ENCODE measurements at places on chromosomes 6 and 20.

DNA sequence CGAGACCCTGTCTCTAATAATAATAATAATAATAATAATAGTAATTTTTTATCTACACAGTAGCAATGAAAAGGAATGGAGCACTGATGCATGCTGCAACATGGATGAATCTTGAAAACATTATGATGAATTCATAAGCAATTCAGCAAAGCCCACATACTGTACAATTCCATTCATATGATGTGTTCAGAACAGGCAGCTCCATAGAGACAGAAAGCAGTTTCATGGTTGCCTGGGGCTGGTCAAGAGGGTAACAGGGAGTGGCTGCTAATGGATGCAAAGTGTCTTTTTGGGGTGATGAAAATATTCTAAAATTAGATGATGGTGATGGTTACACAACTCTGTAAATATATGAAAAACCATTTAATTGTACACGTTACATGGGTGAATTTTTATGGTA lies 43.6 kb downstream of the SLC24A3 start:
- H3K27ac ChIP-seq: no peak overlapping the region
- no peak for DNase-seq
- no peaks in the 10 kb centered on the region for H3K27me3 ChIP-seq

- H3K27me3 ChIP-seq: no peaks in the 10 kb centered on the region
- H3K36me3 ChIP-seq: no peaks in the 10 kb centered on the region
- DNase-seq: no peak
- H3K4me3 ChIP-seq: no peak overlapping the region
These were observed 311.1 kb downstream of the ADGRG6 start for GRCh38 chr6:142612956-142613355.

DNA sequence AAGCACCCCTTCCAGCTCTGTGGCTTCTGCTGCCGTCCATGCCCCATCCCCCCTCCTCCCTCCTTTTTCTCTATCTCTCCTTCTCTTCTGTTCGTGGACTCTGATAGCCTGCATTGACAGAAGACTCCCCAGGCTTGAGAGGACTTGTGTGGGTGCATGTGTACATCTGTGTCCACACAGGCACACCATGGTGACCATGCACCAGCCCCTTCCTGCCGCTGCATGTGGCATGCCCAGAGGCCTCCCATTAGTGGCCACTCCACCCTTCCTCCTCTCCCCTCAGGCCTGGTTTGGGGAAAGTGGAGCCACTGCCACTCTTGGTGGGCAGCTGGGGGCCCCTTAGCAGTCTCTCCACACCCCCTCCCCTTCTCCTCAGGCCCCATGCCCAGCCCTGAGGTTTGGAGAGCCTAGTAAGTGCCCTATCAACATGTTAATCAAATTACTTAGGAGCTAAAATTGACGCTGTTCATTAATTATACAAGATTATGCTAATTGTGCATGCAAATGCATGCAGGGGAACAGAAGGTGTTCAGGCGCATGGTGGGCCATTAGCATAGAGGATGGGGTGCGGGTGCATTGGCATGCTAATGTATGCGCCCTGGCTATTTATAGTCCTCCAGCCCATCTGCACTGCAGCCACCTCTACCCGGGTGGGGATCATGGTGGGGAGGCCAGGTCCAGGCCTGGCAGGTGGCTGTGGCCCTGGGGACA lies 45.9 kb downstream of the EBF4 start:
- no peaks in the 10 kb centered on the region for H3K27me3 ChIP-seq
- H3K27ac ChIP-seq: no peak overlapping the region
- no peak for DNase-seq
- no peaks in the 10 kb centered on the region for H3K36me3 ChIP-seq
- no peaks in the 10 kb centered on the region for H3K4me1 ChIP-seq

GRCh38 chr20:53021934-53022333 lies 49.8 kb downstream of the TSHZ2 start:
- DNase-seq: no peak
- H3K4me1 ChIP-seq: no peaks in the 10 kb centered on the region
- H3K27me3 ChIP-seq: no peaks in the 10 kb centered on the region
- no peaks in the 10 kb centered on the region for H3K36me3 ChIP-seq
- H3K4me3 ChIP-seq: no peak overlapping the region

DNA sequence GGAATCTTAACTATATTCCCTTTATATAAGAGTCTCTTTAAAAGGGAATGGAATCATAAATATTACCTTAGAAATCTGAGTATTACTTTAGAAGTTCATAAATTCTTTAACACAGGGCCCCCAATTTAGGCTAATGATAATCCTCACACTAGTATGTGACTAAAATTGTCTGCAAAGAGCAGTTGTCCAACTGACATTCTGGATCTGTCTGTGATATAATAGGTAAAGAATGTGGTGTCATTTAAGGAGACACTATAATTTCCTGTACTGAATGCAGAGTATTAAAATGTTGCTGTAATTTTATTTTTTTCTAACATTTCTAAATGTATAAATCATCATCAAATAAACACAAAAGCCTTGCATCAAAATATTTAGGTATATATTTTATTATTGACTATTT lies 128.5 kb upstream of the DST start:
- peak overlapping the region; percentile 55 for H3K27ac ChIP-seq
- H3K27me3 ChIP-seq: no peaks in the 10 kb centered on the region
- peaks cover 42% of the 10 kb centered on the region for H3K4me1 ChIP-seq
- H3K4me3 ChIP-seq: no peak overlapping the region

DNA sequence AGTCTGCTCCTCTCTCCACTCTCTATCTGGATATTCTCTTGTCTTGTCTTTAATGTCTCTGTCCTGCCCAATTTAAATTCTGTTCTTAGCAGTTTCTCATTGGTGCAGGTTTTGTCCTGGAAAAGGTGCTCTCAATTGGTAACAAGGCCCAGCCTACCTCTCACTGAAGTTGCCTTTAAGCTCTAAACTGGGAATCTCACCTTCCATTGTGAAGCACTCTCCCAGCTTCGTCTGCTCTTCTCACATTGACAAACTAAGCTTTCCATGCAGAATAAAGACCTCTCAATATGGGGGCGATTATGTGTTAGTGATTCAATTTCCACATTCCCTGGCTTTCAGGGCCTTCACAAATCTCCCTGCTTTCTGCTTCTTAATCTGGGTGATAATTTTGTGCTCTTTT lies 1712.2 kb downstream of the GRIK2 start:
- no peak overlapping the region for H3K27ac ChIP-seq
- no peaks in the 10 kb centered on the region for H3K27me3 ChIP-seq
- no peak overlapping the region for H3K4me3 ChIP-seq
- H3K36me3 ChIP-seq: no peaks in the 10 kb centered on the region

DNA sequence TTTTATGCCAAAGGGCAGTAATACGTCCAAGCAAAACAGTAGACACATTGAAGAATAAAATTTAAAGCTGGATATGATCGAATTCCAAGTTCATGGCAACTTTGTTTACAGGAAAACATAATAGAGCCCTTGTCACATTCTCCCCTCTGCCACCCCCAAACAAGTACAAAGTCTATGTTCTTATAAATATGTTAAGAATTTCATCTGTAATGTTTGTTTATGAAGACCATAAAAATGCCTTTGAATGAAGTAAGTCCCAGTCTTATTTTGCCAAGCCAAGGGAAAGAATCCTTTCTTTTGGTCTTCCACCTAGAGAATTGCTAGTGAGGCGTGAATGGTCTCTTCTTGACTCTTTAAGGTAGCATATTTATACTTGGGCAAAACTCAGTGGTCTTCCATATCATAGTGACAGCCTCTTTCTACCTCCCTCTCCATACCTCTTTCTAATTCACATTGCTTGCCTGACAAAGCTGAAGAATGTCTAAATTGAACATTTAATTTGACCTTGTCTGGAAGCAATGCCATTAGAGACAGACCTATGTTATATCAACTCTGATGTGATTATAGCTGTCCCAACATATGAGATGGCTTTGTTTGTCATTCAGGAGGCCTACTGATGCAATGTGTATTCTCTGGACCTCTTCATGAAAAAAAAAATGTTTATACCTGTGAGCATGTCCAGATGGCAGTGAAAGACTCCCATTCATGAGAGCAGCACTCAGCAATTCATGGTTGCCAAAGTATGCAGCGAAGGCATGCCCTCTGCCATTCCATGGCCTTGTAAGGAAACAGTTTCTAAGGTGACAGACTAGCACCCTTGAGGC lies 70.6 kb upstream of the CCN2 start:
- peaks cover 12% of the 10 kb centered on the region for H3K4me1 ChIP-seq
- no peaks in the 10 kb centered on the region for H3K36me3 ChIP-seq
- no peak overlapping the region for H3K27ac ChIP-seq

GRCh38 chr6:44594481-44594880 lies 207.0 kb downstream of the CDC5L start:
- no peaks in the 10 kb centered on the region for H3K36me3 ChIP-seq
- H3K4me1 ChIP-seq: no peaks in the 10 kb centered on the region
- H3K4me3 ChIP-seq: no peak overlapping the region
- no peak overlapping the region for H3K27ac ChIP-seq

DNA sequence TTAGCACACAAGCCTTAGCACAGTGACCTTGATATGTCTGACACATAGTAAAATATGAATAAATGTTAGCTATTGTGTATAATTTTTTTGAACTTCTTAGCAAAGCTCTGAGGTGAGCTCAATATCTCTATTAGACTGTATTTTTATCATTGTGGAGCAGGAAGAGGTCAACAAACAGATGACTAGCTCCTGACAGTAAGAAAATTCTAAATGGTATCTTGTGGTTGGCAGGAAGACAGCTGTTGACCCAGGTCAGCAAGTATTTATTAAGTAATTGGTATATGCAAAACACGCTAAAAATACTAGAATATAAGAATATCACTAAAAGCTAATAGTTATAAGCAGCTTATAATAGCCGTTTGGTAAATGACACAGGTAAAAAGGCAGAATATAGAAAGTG lies 77.5 kb upstream of the MARCKS start:
- no peaks in the 10 kb centered on the region for H3K27me3 ChIP-seq
- no peak overlapping the region for H3K4me3 ChIP-seq
- no peaks in the 10 kb centered on the region for H3K4me1 ChIP-seq
- H3K36me3 ChIP-seq: no peaks in the 10 kb centered on the region
- no peak overlapping the region for H3K27ac ChIP-seq
- DNase-seq: no peak

GRCh38 chr6:16841241-16841640 lies 80.0 kb upstream of the ATXN1 start:
- no peaks in the 10 kb centered on the region for H3K27me3 ChIP-seq
- DNase-seq: no peak
- H3K4me3 ChIP-seq: no peak overlapping the region
- no peak overlapping the region for H3K27ac ChIP-seq

DNA sequence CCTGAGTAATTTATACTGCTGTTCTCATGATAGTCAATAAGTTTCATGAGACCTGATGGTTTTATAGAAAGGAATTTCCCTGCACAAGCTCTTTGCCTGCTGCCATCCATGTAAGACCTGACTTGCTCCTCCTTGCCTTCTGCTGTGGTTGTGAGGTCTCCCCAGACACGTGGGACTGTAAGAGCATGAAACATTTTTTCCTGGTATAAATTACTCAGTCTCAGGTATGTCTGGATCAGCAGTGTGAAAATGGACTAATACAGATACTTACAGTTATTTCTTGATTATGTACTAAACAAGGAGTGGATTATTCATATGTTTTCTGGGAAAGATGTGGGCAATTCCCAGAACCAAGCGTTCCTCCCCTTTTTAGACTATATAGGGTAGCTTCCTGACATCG lies 1.9 kb upstream of the TRIM38 start:
- no peaks in the 10 kb centered on the region for H3K27me3 ChIP-seq
- no peak overlapping the region for H3K27ac ChIP-seq
- peaks cover 26% of the 10 kb centered on the region for H3K4me1 ChIP-seq
- no peak for DNase-seq
- H3K36me3 ChIP-seq: peaks cover 3% of the 10 kb centered on the region
- no peak overlapping the region for H3K4me3 ChIP-seq

DNA sequence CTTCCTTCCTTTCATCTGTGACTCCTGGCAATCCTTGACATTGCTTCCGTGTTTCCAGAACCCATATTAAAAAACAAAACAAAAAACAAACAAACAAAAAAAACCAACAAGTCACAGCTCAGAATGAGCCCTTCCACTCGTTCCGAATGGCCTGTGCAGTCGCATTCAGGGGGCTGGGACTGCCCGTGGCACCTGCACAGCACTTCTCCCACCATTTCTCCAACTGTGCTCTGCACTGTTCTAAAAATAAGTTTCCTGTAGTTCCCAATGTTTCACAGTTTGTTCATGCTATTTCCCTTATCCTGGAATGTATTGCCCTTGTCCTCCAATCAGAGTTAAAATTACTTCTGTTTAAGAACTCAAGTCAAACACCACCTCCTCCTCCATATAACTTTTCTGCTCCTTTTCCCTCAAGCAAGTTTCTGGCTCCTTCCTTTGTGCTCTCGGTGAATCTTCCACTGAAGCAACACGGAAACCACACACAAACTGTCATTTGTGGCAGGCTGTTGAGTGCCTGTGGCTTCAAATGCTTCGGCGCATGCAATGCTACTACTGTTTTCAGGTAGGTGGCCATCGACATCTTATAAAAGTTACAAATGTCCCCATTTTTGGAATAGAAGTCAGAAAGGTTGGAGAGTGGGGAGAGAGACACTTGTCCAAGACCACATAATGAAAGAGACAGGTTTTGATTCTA lies 57.7 kb downstream of the PDE10A start:
- DNase-seq: no peak
- H3K4me1 ChIP-seq: no peaks in the 10 kb centered on the region
- H3K36me3 ChIP-seq: no peaks in the 10 kb centered on the region
- H3K27ac ChIP-seq: no peak overlapping the region
- H3K4me3 ChIP-seq: no peak overlapping the region

DNA sequence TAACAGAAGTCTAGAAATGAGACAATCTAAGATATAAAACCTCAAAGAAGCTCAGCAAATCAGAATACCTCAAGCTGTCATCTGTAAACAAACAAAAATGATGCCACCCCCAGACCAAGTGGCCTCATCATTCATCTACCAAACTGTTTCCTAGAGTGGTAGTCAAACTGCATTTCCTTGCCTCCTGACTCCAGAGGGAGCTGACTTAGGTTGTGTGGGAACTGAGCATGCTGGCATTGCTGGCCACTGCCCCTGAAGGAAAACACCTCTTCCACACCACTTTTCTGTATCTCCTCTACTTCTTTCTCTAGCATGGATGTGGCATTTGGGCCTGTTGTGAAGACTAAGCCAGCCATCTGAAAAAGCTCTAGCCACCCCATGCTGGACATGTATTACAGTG lies 56.3 kb downstream of the ZHX3 start:
- no peak overlapping the region for H3K4me3 ChIP-seq
- no peak overlapping the region for H3K27ac ChIP-seq
- no peak for DNase-seq
- H3K4me1 ChIP-seq: peaks cover 18% of the 10 kb centered on the region
- H3K36me3 ChIP-seq: no peaks in the 10 kb centered on the region

GRCh38 chr6:81808851-81809570 lies 56.5 kb upstream of the TENT5A start:
- H3K36me3 ChIP-seq: no peaks in the 10 kb centered on the region
- H3K4me3 ChIP-seq: peak overlapping the region; percentile 68
- H3K4me1 ChIP-seq: peaks cover 20% of the 10 kb centered on the region
- peak overlapping the region; percentile 60 for H3K27ac ChIP-seq
